H9 (cell line): ENCODE measurements at places on chromosomes 5 and 9. TPM values are rescaled to one million over a fixed set of nuclear protein-coding genes. Genes with fewer than 3 reads are reported as not detected.
A peak's percentile ranks its signal among the peaks of the same experiment; 100 is the strongest.

DNA sequence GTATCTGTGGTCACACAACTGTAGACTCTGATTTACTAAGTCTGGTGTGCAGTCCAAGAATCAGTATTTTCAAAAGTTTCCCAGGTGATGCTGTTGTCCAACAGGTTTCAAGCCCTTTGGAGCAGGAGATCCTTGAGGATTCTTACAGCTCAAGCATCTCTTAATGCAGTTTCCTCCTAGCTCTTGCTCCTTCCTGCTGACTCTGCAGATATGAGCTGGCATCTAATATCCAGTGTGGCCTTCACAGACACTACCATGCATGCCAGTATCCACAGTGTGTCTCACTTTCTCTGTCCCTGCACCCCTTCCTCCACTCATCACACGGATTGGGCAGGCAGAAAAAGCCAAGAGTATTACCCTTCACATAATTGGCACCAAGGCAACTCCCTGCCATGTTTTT lies 182.2 kb upstream of the TNC start:
- no peak for DNase-seq

GRCh38 chr5:151345808-151346478 lies 1.4 kb downstream of the SLC36A2 start:
- no peak for DNase-seq

DNA sequence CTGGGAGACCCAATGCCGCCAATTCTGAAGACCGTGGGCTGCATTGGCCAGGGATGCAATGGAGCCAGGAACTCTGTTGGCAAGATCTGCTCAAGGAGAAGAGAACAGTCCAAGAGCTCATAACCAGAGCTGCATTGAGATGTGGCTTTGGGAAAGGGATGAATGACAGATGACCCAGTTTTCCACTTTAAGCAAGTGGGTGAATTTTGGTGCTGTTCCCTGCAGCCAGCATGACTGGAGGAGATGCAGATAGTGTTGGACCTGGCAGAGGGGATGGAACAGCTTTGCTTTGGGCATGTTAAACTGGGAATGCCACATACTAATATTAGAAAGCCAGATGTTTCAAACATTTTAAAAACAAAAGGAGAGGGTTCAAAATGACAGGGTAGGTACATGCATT lies 143.1 kb downstream of the FSTL4 start:
- no peak for DNase-seq

IFNW1 gene
- not detected in 2 replicates for total RNA-seq

DNA sequence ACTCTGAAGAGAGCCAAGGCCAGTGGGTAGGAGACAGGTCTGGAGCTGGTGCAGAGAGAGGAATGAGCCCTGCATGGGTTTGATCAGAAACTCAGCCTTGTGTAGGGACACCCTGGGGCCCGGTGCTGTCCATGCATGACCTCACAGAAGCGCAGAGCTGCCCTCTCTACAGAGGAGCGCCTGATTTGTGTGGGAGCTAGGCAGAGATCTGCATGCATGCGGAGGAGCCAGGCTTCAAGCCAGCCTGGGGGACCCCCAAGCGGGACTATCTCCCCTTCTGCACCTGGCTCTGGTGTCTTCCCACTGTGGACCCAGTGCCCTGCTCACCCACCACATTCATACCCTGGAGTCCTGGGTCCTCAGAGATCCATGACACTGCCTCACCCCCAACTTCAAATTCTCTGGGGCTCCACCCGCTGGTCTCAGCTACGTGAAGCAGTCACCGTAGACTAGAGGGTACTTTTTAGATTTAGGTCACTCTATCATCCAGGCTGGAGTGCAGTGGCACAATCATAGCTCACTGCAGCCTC lies 2.6 kb upstream of the LCN2 start:
- peak; percentile 24 for DNase-seq

DNA sequence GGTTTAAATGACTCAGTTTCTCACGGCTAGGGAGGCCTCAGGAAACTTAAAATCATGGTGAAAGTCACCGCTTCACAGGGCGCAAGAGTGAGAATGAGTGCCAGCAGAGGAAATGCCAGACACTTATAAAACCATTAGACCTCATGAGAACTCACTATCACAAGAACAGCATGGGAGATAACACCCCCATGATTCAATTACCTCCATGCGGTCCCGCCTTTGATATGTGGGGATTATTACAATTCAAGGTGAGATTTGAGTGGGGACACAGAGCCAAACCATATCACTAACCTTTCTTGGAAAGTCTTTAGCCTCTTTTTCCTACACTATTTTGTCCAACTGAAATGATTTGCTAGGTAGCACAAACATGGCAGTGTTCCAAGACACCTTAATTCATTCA lies 533.9 kb upstream of the NUDT12 start:
- no peak for DNase-seq
